ENCODE measurements at places on chromosomes 13 and 19. TPM values are rescaled to one million over a fixed set of nuclear protein-coding genes. Genes with fewer than 3 reads are reported as not detected.

- DNase-seq: no peak
Measured at GRCh38 chr13:50071379-50071778, 56.1 kb downstream of the KCNRG start.

The FOXO1 gene
- total RNA-seq: 23.3 TPM

- DNase-seq: no peak
Measured at GRCh38 chr13:111846391-111847159, 220.4 kb upstream of the SOX1 start.

The SPRED3 gene
- 0.83 TPM for total RNA-seq

DNA sequence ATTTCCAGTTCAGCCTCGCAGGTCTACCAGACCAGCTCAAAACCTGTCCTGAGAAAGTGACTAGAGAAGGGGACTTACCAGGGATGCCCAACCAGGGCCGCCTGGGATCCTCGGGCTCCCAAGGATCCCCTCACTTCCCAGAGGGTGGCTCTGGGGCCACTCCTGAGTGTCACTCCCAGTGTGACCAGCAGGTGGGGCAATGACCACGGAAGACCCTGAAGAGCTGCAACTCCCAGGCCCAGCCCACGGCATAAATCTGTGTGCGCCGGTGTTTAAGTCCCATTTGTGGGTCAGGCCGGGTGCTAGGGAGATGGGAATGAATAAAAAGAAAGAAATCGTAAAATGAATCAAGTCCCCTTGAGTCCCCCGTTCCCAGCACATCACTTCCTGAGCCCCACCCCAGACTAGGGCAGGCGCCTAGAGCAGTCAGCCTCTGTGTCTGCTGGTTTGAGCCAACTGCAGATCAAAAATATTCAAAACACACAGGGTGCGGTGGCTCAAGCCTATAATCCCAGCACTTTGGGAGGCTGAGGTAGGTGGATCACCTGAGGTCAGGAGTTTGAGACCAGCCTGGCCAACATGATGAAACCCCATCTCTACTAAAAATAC lies 10.7 kb downstream of the PTGIR start:
- DNase-seq: peak; percentile 47

The JUND gene
- 74.0 TPM for total RNA-seq

GRCh38 chr13:40539576-40540327 lies 126.7 kb downstream of the FOXO1 start:
- no peak for DNase-seq

DNA sequence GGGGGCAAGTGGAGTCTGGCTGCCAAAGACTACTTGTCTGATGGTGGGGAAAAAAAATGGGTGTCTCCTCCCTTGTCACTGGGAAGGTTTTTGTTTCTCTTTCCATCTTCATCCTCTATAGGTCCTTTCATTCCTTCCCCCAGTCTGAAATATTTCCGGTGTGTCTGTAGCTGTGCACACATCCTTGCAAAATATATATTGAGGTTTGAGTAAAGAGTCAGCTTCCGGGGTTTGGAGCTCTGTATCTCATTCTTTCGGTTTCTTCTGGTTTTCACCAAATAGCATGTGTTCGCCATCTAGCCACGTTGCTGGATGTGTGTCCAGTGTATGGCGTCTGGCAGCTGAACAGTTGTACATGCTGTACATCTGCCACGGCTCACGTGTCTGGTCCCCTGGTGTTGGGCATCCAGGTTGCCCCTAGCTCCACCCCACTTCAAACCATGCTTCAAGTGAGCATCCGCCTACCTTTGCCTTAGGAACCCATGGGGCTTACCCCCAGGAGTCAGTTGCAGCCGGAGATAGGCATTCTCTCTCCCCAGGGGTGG lies 142.2 kb downstream of the SIPA1L3 start:
- DNase-seq: no peak

GRCh38 chr13:21297447-21297846 lies 121.0 kb downstream of the MRPL57 start:
- no peak for DNase-seq

The CGB2 gene
- total RNA-seq: not detected

DNA sequence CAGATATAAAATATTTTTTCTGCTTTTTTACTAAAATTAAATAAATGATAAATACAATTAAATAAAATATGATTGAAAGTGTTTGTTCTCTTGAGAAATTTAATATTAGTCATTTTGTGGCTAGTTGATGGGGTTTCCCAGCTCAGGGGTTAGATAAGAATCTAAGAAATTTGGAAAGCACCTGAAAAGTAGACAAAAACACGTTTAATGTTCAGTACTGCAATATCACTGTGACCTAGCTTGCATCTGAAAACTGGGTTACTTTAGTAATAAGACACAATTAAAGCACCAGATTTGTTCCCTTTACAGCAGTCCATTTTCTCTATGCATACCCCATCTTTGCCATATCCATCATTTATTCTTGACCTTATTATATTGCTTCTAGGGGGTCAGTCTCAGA lies 1454.8 kb upstream of the SPRY2 start:
- DNase-seq: no peak

DNA sequence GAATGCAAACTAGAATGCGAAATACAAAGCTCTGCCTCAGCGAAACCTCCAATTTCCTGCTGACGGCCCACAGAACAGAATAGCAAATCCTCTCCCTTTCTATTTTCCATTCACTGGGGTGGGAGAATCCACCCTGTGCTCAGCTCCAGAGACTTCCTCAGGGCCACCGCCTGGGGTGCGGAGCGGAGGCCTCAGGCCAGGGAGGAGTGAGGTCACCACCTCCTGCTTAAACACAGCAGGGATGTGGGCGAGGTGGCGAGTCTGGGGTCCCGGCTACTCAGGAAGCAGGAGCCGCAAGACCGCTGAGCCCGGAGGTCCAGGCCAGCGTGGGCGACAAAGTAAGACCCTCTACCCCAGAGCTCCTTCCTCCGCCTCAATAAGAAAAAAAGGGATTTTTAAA lies 666 bp upstream of the ZNF320 start:
- no peak for DNase-seq
